ENCODE measurements at places on chromosomes 4 and X. TPM values are rescaled to one million over a fixed set of nuclear protein-coding genes. Genes with fewer than 3 reads are reported as not detected.

DNA sequence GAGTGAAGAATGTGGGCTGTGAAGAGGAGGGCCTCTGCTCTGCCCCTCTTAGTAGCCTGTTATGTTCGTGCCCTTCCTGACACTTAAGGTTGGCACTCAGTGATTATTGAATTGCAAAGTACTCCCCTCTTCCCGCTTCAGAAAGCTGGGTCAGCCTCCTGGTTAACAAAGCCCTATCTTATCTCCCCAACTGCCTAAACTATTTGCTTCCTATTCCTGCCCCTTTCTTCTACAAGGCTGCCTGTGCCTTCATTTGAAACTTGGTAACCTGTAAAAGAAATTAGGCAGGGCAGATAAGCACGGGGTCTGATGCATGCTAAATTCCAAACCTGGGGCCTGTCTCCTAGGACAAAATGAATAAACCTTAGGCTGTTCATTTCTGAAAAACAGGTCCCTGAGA, 23.1 kb upstream of the TMEM150C start:
- no peak overlapping the region for H3K4me3 ChIP-seq
- no peak overlapping the region for H3K27ac ChIP-seq
- no peak for DNase-seq
- no peaks in the 10 kb centered on the region for H3K4me1 ChIP-seq
- H3K27me3 ChIP-seq: peaks cover 15% of the 10 kb centered on the region

GRCh38 chrX:123648028-123648810, 84.6 kb downstream of the THOC2 start:
- peaks cover 16% of the 10 kb centered on the region for H3K4me1 ChIP-seq
- DNase-seq: peak; percentile 7
- H3K27me3 ChIP-seq: no peaks in the 10 kb centered on the region
- no peak overlapping the region for H3K27ac ChIP-seq

GRCh38 chr4:52998413-52998812, 136.3 kb downstream of the RASL11B start:
- H3K27me3 ChIP-seq: no peaks in the 10 kb centered on the region
- DNase-seq: peak; percentile 24
- peaks cover 17% of the 10 kb centered on the region for H3K4me1 ChIP-seq
- H3K4me3 ChIP-seq: no peak overlapping the region
- H3K36me3 ChIP-seq: no peaks in the 10 kb centered on the region
- H3K27ac ChIP-seq: no peak overlapping the region

GRCh38 chr4:11439836-11440235, 11.1 kb upstream of the HS3ST1 start:
- H3K4me3 ChIP-seq: no peak overlapping the region
- H3K27me3 ChIP-seq: no peaks in the 10 kb centered on the region
- H3K36me3 ChIP-seq: no peaks in the 10 kb centered on the region

DNA sequence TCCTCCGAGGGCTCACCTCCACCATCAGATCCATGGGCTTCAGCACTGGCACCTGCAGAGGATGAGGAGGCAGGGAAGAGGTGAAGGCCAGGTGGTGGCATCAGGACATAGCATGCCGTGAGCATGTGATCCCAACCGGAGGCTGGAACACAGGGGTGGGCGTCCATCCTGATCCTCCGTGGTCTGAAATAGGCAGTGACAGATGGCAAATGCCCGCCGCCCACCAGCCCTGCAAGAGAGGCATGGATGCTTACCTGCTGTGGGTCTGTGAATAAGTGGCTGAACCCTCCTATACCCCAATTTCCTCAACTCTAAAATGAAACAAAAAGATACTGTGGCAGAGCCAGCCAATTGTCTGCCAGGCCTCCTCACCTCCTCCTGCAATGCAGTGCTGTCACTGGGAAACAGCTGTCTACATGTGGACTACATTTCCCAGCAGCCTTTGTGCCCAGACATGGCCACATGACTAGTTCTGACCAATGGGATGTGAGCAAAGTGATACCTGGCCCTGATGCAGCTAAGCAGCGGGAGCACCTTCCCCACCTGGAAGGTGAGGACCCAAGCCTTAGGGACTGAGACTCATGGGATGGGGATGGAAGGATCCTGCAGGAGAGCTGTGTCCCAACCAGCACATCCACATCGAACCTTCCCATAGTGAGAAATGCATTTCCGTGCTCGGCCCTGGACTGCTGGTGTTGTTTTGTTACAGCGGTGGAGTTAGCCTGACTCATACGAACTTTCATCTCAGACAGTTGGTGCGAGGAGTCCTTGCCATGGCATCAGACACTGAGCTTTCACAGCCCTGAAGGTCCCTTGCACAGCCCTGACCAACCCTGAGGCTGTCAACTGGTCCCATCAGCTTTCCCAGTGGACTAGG, 99.5 kb downstream of the PPP2R2C start:
- H3K36me3 ChIP-seq: no peaks in the 10 kb centered on the region
- no peaks in the 10 kb centered on the region for H3K27me3 ChIP-seq
- H3K4me3 ChIP-seq: no peak overlapping the region
- DNase-seq: peak; percentile 21

- H3K4me1 ChIP-seq: peaks cover 22% of the 10 kb centered on the region
- DNase-seq: no peak
- no peaks in the 10 kb centered on the region for H3K27me3 ChIP-seq
- H3K36me3 ChIP-seq: no peaks in the 10 kb centered on the region
These were observed 74.7 kb upstream of the C4orf50 start for GRCh38 chr4:6092971-6093370.

GRCh38 chrX:108019382-108019875, 25.4 kb upstream of the VSIG1 start:
- H3K4me3 ChIP-seq: peak overlapping the region; percentile 73
- peaks cover 50% of the 10 kb centered on the region for H3K4me1 ChIP-seq
- H3K27ac ChIP-seq: peak overlapping the region; percentile 96
- DNase-seq: peak; percentile 7

- H3K4me3 ChIP-seq: no peak overlapping the region
- no peaks in the 10 kb centered on the region for H3K4me1 ChIP-seq
- H3K36me3 ChIP-seq: peaks cover 9% of the 10 kb centered on the region
- no peak overlapping the region for H3K27ac ChIP-seq
- DNase-seq: no peak
These were observed 34.1 kb downstream of the ART3 start for GRCh38 chr4:76108467-76109181.

GRCh38 chr4:134668237-134668636, 466.6 kb upstream of the PABPC4L start:
- H3K4me1 ChIP-seq: no peaks in the 10 kb centered on the region
- no peak overlapping the region for H3K4me3 ChIP-seq

DNA sequence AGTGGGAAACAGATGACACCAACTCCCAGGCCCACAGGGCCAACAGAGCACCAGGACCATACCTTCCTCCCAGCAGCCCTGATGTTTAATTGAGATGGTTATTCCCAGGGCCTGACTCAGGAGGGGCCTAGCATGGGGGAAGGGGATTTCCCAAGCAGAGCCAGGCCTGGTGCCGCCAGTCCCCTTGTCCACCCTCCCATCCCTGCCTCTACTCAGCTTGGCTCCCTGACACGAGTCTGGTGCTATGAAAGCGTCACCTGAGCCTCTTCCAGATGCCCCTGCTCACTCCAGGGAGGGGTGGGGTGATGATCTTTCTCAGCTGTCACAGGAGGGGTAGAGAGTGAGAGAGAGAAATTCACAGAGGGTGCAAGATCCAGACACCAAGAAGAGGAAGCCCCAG, 72.7 kb downstream of the EFNB1 start:
- no peak overlapping the region for H3K27ac ChIP-seq
- no peak for DNase-seq
- H3K36me3 ChIP-seq: no peaks in the 10 kb centered on the region
- H3K27me3 ChIP-seq: no peaks in the 10 kb centered on the region

GRCh38 chr4:109406337-109406931, 27.2 kb upstream of the SEC24B start:
- DNase-seq: peak; percentile 63
- no peak overlapping the region for H3K27ac ChIP-seq
- H3K36me3 ChIP-seq: no peaks in the 10 kb centered on the region
- H3K4me1 ChIP-seq: no peaks in the 10 kb centered on the region

- H3K27ac ChIP-seq: peak overlapping the region; percentile 69
- H3K27me3 ChIP-seq: no peaks in the 10 kb centered on the region
- H3K4me3 ChIP-seq: peak overlapping the region; percentile 77
These were observed 454 bp downstream of the LETM1 start for GRCh38 chr4:1855333-1856070.

The SPACA5 gene
- total RNA-seq: 0.32 TPM

The ZAR1 gene
- total RNA-seq: not detected

The GATA1 gene
- not detected for total RNA-seq

The CENPE gene
- 65.0 TPM for total RNA-seq

The POLN gene
- total RNA-seq: 3.8 TPM

The OPRPN gene
- total RNA-seq: not detected
